GM23338 (cell line): ENCODE measurements at places on chromosomes 16 and 17. TPM values are rescaled to one million over a fixed set of nuclear protein-coding genes. Genes with fewer than 3 reads are reported as not detected.

TMEM235 gene
- not detected in 2 replicates for total RNA-seq

GRCh38 chr16:12871784-12872183 lies 29.6 kb upstream of the SHISA9 start:
- DNase-seq: no peak

DNA sequence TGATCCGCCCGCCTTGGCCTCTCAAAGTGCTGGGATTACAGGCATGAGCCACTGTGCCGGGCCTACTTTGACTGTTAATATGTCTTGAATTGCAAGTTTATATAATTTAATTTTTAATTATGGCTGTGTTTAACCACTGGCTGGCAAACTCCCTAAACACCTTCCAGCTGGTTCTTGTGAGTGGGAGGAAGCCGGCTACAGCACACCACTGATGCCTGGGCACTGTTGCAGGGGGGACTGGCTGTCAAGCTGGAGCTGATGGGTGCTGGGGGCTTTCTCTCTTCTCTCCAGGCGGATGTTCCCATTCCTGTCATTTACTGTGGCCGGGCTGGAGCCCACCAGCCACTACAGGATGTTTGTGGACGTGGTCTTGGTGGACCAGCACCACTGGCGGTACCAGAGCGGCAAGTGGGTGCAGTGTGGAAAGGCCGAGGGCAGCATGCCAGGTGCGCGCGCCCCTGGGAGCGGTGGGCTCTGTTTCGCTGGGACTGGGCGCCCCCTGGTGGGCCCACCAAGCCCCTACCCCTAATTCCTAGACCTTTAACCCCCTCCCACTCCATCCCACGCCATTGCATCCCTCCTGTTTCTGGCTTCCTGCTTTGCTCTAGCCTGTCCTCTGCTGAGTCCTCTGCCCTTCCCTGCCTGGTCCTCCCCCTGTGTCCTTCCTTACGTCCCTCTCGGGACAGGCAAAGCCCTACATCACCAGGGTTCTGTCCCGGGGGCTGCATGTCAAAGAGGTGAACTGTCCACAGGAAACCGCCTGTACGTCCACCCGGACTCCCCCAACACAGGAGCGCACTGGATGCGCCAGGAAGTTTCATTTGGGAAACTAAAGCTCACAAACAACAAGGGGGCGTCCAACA lies 9.5 kb downstream of the TBX21 start:
- DNase-seq: peak; percentile 83

GRCh38 chr16:54216688-54217087 lies 69.9 kb downstream of the IRX3 start:
- no peak for DNase-seq

DNA sequence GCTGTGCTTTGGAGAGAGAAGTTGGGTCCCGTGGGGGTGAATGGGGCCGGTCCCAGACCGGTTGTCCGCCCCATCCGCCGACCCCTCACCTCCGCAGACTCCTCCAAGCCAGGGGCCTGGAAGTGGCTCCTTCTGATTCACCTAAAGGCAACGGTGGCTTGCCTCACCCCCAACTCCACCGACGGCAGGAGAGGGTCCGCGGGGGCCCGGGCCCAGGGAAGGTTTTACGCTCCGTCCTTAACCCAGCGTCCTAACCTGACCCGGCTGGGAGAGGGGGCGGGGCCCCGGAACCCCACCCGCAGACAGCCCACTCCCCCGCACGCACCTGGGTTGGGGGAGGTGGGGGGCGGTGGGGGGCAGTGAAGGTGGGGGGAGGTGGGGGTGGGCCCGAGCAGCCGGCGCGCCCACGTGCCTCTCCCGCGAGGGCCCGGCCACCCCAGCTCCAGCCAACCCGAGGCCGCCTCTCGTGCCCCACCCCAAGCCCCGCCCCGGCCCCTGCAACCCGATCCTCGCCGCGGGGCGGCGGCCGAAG lies 12.7 kb upstream of the CD300A start:
- no peak for DNase-seq

KRTAP29-1 gene
- not detected in 2 replicates for total RNA-seq

GNG13 gene
- total RNA-seq: not detected in 2 replicates

GRCh38 chr17:38587947-38588787 lies 17.6 kb downstream of the SRCIN1 start:
- no peak for DNase-seq

DNA sequence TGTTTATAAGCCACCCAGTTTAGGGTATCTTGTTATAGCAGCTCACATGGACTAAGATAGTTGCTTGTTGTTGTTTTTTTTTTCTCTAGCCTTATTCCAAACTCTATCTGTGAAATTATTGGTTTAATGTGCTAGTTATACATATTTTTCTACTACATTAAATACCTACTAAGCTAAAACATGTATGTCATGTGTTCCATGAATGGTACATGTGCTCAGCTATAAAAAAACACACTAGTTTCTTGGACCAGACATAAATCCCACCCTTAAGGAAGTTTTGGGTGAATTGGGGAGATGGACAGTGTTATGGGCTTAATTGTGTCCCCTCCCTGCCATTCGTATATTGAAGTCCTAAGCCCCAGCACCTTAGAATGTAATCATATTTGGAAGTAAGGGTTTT lies 19.8 kb downstream of the ITPRIPL2 start:
- DNase-seq: no peak

DNA sequence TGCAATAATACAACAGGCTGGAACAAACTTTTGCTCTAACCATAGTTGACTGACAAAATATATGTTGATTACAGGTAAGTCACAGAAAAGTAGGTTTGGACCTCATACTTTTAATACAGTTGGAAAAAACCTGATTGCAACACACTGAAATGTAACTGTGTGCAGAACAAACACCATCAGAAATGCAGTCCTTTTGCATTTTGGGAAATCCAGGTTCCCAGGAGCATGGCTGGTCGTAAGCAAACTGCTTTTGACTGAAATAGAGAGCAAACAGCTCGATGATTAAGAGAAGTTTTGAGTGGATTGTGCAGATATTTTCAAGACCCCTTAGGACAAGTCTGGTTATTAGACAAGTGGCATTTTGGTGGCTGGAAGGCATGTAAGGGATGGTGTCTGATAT lies 8.0 kb downstream of the IGF2BP1 start:
- no peak for DNase-seq

DNA sequence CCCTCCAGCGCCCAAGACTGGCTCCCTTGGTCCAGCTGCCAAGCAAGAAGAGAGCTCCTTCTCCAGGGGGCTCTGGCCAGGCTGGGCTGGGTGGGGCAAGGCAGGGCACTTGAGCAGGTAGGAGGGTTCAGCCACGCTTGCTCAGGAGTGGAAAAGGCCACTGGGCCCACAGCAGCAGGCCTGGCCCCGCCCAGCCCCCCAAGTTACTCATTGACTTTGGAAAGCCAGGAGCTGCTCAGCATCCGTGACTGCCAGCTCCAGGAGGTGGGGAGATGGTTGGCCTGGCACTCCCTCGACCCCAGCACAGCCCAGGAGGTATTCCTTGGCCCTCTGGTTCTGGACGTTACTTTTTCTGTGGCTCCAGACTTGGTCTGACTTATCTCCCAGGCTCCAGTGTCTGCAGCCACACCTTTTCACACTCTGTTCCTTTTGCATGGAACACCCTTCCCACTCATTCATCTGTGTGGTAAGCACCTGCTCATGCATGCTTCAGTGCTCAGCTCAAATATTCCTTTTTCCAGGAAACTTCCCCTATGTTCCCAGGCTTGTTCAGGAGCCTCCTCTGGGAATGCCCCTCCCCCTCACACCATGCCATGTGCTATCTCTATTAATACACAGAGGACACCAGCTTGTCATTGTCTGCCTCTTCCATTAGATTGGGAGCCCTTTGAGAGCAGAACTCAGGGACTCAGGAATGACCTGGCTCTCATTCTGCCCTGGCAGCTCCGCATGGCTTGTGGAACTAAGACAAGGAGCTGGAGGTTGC lies at the start of gene CDH16:
CDH16 (minus strand) TSS at position 83 of the 766 bp plus-strand sequence. CDS start 820 bp downstream, outside the sequence.
- no peak for DNase-seq

TPSAB1 gene
- total RNA-seq: not detected in 2 replicates

DNA sequence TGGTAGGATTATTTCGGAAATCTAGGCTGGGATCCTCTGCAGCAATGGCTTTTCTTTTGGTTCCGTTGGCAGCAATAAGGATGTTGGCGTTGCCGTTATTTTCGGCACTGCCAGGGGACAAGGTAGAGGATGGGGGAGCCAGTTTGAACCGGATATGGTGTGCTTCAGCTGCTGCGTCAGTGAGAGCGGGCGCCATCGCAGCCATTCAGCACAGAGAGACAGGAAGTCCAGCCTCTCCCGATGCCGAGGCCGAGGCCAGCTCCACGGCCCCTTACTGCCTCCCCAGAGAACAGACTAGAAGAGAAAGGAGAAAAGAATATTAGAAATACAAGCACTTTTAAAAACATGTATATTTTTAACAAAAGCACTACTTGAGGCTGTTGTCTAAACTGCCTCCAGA lies 21.3 kb downstream of the KANSL1 start:
- no peak for DNase-seq

- DNase-seq: no peak
These were observed 116.5 kb downstream of the CMIP start for GRCh38 chr16:81560979-81561657.

SUZ12 gene
- total RNA-seq: 39.8 and 44.4 TPM in 2 replicates

DNA sequence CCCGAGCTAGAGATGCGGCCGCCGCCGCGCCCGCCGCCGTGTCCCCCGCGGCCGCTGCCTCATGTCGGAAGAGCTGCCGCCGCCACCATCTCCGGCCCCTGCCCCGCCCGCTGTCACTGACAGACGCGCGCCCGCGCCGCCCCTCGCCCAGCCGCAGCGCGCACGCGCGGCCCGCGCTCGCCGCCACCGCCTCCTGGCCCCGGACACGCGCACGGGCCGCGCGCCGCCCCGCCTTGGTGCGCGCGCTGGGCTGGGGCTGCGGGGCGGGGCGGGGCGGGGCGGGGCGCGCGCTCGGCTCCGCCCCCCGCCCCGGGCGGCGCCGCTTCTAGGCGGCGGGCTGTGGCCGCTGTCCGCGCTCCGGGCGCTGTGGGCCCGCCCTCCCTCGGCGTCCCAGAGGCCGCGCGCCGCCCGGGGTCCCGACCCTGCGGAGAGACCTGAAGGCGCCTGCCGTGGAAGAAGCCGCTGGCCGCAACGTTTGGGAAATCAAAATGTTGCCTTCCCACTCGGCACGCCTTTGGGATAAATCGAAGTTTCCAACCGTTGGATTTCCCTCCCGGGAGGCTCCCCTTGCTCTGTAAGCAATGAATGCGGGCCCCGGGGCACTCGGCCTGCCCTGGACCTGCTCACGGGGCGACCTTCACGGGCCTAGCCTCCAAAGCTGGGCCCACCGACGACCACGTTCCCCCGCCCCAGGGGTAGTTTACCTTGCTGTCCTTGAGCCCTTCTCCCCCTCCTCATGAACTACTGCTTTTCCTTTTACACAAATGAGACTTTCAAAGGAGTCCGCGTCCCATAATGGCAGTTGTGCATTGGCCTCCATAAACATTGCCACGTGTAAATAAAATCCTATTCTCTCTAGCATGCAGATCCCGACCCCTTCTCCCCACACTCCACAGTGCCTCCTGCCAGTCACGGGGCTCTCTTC lies at the start of gene ADCY9:
ADCY9 (minus strand) TSS at position 118 of the 925 bp plus-strand sequence. CDS start 1,000 bp downstream, outside the sequence.
- peak; percentile 91 for DNase-seq

DNA sequence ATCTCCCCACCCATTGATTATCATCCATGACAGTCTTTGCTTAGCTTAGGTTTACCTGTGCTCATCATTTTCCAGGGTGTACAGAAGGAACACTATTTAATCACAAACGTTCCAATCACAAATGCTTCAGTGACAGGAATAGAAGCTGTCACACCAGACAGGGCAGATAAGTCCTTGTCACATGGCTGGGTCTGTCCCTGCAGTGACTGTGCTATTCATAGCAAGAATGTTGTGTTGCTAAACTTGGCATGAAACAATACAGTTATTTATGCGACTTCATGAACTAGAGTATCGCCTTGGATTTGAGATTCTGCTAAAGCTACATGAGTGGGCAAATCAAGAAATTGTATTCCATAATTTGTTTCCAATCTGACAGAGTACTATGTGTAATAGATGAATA lies 108.4 kb downstream of the CDH13 start:
- DNase-seq: no peak

EPOP gene
- 1.7 and 2.4 TPM in 2 replicates for total RNA-seq

- no peak for DNase-seq
These were observed 138.5 kb downstream of the SSH2 start for GRCh38 chr17:29791336-29792080.

GRCh38 chr17:19928299-19928698 lies 49.3 kb downstream of the AKAP10 start:
- no peak for DNase-seq

- no peak for DNase-seq
These were observed 82.4 kb downstream of the ANKRD11 start for GRCh38 chr16:89407925-89408300.

DNA sequence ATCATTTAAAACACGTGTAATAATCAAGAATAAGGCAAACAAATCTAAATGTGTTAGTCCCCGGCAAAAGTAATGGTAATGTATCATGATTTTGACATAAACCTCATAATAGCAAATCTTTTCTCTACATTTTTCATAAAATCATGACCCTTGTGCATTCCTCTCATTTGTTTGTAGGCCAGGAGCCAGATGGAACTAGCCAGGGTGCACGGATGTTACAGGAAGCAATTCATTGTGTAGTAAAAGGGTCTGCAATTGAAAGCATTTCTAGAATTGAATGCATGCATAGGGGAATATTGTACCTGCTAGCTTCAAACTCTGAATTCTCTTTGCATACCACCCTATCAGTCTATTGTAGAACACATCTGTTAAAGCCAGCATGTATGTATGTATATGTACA lies 66.6 kb downstream of the CNTNAP4 start:
- no peak for DNase-seq

TBC1D3H gene
- total RNA-seq: not detected in 2 replicates

GAST gene
- not detected in 2 replicates for total RNA-seq

DNA sequence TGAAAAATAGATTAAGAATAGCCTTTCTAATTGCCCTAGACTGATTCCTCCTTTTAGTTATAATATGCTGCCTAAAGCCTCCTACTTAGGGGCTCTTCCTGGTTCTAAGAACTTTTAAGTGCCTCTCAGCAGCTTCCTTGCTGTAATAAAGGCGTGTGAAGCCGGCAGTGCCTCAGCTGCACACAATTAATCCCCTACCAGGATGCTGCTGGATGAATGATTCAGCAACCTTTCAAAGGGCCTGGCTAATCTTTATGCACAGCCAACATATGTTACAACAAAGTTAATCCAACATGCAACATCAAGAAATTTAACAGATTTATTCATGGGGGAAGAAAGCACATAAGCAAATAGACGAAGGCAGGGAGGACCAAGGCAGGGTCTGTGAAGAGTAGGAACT lies 145.2 kb downstream of the PMP22 start:
- no peak for DNase-seq

DNA sequence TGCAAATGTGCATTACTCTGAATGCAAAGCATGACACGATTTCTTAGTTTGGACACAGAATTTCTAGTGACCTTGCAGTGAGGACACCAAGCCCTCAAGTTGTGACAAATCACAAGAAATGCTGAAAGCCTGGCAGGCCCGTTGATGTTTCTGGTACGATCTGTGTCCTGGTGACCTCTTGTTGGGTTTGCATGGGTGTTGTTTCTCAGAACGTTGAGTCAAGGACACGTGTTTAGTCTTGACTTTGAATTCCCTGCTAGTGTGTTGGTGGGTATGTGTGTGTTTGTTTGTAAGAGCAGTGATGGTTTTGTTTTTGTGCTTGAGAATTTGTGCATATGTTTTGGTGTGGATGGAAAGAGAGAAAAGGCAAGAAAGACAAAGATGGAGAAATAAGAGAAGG lies 37.8 kb upstream of the MAF start:
- no peak for DNase-seq

- DNase-seq: peak; percentile 78
These were observed 87.8 kb downstream of the SMG6 start for GRCh38 chr17:2215616-2216364.
